ENCODE measurements at places on chromosomes 2 and 18. TPM values are rescaled to one million over a fixed set of nuclear protein-coding genes. Genes with fewer than 3 reads are reported as not detected.

SRSF7 gene
- total RNA-seq, result 236 TPM

DNA sequence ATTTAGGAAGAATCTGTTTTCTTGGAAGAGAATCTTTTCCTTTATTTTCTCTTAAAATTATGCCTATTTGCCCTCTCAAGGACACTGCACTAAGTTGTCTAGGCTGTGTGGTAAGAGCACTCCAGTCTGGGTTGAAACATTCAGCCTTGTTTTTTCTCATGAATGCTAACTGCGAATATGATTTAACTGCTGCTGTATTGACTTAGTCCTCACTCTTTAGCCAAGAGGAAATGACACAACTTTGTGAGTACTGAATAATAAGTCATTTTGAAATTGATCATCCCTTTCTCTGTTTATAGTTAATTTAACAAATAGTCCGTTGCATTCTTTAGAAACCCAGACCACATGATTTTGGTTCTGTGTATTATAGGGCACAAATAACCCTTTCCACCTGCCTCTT lies 4.5 kb upstream of the RND3 start:
- no peak for DNase-seq

DNA sequence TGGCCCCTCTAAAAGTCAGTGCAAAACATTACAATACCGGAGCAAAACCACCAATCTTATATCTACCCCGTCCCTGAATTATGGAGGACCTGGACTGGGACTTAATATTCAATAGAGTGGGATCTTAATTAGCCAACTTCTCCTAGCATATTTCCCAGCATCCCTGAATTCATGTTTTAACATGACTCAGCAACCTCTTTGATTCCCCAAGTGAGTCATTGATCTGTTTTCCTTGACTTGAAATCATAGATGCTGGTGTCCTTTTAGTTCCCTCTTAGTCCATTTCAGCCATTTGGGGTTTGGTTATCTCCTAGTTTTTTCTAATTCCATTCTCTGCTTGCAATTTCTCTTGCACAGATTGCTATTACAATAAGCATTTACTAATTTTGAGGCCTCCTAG lies 677.7 kb upstream of the CELF4 start:
- DNase-seq, result no peak

- no peak for DNase-seq
Observed at GRCh38 chr2:175435012-175435411, 253.5 kb upstream of the ATP5MC3 start.

DNA sequence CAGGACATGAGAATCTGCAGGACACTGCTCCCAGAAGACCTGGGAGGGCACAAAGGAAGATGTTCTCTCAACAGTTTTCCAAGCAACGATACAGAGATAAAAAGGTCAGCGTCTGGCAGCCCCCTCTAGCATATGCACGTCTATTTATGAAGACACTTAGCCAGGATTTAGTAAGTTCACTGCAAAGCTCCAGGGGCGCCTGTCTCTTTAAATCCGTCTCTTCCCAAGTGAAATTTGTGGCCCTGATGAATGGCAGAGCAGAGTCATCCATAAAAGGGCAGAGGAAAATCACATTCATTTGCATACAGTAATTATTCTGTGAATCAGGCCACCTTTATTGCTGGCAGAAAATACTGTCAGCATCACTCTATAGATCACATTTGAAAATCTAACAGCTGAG lies 390.9 kb upstream of the SMIM21 start:
- DNase-seq, result no peak

C2orf92 gene
- total RNA-seq, result 6.5 TPM

AQP12A gene
- total RNA-seq, result not detected

DNA sequence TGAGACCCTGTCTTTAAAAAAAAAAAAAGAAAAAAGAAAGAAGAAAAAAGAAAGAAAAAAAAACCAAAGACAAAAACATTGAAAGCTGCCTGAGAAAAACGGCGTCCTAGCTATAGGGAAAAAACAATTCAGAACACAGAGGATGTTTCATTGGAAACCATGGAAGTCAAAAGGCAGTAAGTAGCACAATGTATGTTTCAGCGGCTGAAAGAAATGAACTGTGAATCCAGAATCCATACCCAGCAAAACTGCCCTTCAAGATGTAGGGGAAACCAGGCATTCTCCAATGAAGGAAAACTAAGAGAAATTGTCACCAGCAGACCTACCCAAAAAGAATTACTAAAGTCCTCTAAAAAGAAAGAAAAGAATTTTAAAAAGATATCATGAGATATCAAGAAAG lies 27.6 kb downstream of the EVA1A start:
- no peak for DNase-seq

DNA sequence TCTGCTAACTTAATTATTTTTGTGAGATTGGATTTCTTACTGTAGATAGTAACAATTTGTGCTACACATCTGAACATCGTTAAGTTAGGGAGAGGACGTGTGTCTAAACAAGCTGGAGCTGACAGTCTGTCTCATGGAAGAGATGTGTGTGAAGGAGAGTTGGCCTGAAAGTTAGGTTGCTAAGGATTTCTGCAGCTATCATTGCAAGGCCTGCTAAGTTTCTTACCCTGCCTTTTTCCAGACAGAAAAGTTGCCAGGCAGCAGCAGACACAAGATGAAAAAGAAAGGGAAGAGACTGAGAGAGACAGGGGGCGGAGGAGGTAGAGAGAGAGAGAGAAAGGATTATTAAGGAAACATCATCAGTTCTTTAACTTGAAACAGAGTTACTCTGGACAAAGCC lies 4.1 kb upstream of the LRP1B start:
- DNase-seq, result no peak

ABCB11 gene
- not detected for total RNA-seq

GRCh38 chr2:149832324-149832723 lies 244.7 kb upstream of the MMADHC start:
- DNase-seq, result no peak

DNA sequence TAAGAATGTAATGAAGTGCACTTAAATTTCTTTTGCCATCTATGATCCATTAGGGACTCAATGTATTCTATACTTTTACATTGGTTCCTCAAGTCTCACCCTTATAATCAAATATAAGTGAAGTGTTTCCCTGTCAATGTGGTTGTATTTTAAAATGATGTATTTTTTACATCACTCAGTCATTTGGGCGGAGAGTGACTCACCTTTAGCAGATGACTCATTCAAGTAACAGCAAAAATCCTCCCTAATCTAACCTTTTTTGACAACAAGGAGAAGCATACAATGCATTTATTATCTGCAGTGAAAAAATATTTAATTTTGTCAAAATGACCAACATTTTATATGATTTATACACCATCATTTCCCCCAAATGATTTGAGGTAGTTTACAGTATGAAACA lies 94.4 kb downstream of the FANCL start:
- DNase-seq, result no peak

GRCh38 chr2:240647503-240648154 lies 22.3 kb downstream of the GPR35 start:
- DNase-seq, result no peak

- DNase-seq, result no peak
Observed at GRCh38 chr2:26968001-26968400, 2.4 kb upstream of the MAPRE3 start.

GRCh38 chr2:179991344-179991743 lies 15.8 kb downstream of the CWC22 start:
- no peak for DNase-seq

DNA sequence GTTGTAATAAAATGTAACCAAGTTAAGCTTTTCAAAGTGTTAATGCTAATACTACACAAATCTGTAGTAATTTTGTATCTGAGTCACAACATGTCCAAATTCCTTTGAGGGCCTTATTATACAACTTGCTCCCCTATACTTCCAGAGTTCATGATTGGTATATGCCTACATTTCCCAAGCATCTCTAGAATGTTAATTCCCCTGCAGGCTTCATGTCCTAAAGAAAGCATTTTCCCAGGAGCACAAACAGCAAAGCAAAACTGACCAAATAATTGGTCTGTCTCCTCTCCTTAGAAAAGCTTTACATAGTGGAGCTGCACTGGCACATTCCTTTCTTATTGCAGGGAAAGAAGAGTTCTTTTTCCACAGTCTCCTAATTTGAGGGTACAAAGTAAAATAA lies 3.7 kb downstream of the ALS2 start:
- DNase-seq, result no peak

GRCh38 chr2:196344397-196344796 lies 173.0 kb upstream of the STK17B start:
- no peak for DNase-seq

DNA sequence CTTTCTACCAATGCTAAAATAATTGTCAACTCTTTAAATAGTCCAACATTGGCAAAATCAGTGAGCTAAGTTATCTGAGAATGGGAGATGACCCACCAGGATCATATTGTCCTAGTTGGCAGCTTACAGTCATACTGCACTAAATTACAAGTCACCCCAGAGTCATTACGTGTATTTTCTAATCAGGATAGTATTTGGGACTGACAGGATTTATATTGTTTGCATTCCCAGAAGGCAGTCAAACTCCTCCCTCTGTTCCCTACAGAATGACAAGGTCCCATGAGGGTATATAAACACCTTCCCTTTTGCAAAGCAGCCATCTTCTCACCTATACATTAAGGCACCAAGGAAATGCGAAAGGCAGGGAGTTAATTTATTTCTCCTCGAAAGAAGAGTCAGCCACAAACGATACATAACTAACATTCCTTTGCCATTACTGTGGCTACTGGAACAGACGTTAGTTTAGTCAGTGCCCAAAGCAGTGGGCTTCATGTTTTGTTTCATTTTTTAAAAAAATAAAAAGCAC lies 125.3 kb downstream of the ANTXR1 start:
- DNase-seq, result no peak

DNER gene
- total RNA-seq, result not detected

DNA sequence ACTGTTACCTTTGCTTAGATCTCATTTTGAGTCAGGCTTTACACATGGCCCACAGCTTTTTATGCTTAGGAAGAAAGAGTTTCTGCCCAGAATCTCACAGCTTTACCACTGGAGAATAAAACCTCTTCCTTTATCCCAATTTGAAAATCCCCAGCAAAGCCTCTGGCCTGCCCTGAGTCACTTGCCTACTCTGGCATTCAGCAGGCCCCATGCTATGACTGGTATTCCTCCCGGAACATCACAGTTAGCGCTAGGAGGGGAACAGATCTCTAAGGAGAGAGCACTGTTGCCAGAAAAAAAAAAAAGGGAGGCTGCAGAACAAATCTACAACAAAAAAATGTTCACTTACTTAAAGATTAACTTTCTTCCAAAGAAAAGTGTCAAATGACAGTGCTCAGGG lies 152.9 kb upstream of the DNMT3A start:
- DNase-seq, result no peak

- no peak for DNase-seq
Observed at GRCh38 chr2:197939787-197940186, 135.4 kb downstream of the PLCL1 start.

ARL4C gene
- 26.1 TPM for total RNA-seq

GRCh38 chr2:160454070-160454797 lies 39.4 kb downstream of the RBMS1 start:
- DNase-seq, result no peak

METTL8 gene
- 43.1 TPM for total RNA-seq

SERPINB2 gene
- total RNA-seq, result not detected

GRCh38 chr2:197372592-197372991 lies 62.0 kb upstream of the ANKRD44 start:
- DNase-seq, result no peak

DNA sequence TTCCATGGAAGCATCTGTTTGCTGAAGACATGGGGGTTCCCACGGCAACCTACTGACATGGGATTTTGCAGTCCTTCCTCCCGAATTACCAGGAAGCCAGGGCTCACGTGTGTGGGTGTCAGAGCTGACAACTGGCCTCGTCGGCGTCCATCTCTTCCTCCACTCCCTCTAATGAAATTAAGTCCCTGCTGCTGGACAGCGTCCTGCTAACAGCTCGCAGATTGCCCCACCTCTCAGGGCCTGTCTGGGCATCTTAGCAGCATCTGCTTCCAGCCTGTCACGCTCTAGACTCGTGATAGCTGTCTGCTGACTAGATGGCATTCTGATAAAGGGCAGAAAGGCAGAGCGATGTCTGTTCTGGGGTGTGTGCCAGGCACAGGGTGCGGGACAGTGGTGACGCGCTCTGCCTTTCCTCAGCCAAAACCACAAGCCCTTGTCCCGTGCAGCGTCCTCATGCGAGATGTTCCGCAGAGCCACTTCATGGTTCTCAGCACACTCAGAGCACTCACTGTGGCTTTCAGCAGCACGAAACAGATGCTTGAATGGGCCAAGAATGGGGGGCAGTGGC lies 161.1 kb downstream of the ARL4C start:
- DNase-seq, result peak; percentile 17

CNDP1 gene
- total RNA-seq, result 0.32 TPM

GRCh38 chr18:63157293-63158011 lies 162.1 kb downstream of the BCL2 start:
- no peak for DNase-seq

- no peak for DNase-seq
Observed at GRCh38 chr2:224098481-224099230, 59.6 kb upstream of the SERPINE2 start.

DNA sequence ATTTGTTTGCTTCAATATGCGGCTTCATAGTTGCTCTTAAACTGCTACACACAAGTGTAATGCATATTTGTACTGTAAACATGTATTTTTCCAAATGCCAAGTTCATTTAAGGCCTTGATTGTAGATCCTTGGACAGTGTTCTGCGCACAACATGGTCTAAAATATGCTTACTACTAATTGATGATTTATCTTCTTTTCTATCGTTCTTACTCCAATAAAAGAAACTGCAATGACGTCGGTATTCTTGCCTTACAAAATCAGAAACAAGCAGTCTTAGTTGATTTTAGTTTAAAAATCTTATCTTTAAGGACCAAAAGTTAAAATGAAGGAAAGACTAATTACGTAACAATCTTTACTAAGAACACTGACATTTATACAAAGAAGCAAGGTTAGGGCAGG lies 224.3 kb upstream of the SMAD7 start:
- no peak for DNase-seq

DNA sequence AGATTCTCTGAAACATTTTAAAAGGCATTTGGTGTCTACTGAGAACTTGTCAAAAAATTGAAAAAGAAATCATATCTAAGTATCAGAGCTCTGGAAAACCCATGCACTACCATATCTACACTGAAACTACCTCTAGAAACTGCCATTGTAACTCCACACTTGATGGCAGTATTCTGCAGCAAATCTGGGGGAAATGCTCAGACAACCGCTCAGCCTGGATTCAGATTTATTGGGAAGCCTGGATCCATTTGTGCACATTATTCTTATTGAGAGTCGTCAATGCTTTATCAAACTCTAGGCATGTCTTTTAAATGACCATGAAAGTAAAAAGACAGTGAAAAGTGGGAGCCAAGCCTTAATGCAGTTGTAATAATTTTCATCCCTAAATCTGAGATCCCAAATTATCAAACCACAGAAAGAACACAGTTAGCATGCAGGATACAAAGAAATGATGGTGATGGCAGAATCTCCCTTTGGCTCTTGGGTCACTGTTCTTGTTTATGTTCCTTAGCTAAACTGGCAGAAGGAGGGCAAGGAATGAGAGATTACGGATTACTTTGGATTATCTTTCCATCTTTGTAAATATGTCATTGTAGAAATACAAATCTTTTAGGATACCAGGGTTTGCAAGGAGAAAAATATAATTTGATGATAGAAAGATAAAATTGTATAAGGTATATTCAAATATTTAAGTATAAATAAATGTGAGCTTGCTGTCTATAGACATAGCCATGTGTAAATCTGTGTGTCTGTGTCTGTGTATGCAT lies 512.1 kb upstream of the SYT4 start:
- no peak for DNase-seq
